Stimulated activated CD4-positive, alpha-beta T cell treated with anti-CD3 and anti-CD28 coated beads, Interleukin-12 subunit alpha, Interleukin-12 subunit beta, amount 100 ng/mL, for 48 hours (primary cell): ENCODE measurements at places on chromosomes 3 and 15.

- DNase-seq, result no peak
These were observed 86.7 kb upstream of the ZBED2 start for GRCh38 chr3:111681661-111682426.

DNA sequence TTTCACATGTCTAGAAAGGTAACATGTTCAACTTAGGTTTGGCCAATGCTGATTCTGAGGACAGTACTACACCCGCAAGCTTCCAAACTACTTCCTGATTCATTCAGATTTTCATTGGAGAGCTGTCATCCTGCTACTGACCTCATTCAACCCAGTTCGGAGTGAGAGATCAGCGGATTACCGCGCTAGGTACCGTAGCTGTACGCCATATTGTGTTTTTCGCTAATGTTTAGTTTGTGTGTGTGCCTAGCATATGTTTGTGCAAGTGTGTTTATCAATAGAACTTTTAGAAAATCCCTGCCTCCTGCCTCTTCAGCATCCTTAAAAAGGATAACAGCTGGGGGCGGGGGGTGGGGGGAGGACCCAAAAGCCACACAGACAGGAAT lies 1.1 kb downstream of the ZBTB20 start:
- DNase-seq, result peak; percentile 25

DNA sequence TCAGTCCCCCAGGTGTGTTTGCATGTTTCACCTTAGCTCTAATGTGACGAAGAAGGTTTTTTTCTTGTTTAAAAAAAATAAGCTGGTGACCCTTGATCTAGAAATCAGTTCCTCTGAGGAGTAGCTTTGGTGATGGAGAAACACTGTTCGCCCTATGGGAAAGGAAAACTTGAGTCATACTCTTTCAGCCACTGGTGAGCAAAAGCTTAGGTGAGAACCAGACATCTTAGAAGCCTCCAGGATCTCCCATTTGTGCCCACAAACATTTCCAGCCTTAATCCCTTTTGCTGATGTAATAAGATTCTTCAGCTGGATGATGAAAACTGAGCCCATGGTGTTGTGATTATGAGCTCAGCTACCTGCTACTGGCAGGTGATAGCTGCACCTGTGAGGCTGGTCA lies 37.8 kb downstream of the SLC27A2 start:
- DNase-seq, result no peak

- peak; percentile 95 for DNase-seq
These were observed 903 bp downstream of the SLC25A38 start for GRCh38 chr3:39383881-39384664.

DNA sequence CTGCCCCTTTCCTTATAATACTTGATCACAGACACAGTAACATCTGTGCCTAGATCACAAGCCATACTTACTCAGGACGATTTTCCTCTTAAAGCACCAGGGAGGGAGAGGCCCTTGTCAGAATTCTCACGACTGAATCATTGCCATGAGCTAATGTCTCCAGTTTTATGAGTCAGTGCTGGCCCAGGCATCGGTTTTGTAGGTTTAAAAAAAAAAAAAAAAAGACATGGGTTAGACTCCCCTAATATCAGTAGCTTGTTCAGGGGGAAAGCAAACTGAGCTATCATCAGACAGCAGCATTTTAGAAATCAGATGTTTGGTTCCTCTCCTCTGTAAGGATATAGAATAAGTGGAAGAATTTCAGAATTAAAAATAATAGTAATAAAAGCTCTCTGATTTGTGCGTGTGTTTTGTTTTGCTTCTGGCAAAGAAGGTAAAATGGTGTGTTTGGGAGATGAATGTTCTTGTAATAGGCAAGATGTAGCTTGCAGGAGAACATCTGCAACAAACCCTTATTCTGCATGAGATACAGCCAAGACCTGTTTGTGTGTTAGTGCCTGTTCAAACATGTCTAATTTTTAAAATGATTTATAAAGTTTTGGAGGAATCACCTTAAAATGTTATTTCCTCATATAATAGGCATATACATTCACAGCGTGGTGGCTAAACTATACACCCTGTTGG lies 193.6 kb downstream of the TP63 start:
- no peak for DNase-seq

- DNase-seq, result no peak
These were observed 21.3 kb downstream of the MEGF11 start for GRCh38 chr15:66232267-66232625.

DNA sequence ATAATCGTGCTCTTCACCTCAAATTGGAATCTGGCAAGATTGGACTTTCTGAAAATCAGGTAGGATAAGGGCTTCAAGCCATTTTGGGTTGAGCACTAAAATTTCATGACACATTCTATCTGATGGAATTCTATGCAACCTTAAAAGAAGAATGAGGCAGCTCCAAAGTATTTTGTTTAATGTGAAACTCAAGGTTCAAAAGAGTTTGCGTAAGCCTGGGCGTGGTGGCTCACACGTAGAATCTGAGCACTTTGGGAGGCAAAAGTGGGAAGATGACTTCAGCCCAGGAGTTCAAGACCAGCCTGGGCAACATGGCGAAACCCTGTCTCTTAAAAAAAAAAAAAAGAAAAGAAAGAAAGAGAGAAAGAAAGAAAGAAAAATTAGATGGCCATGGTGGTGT lies 3.6 kb upstream of the PLA1A start:
- no peak for DNase-seq

GRCh38 chr15:91678003-91678402 lies 175.5 kb upstream of the SLCO3A1 start:
- no peak for DNase-seq

GRCh38 chr3:38649500-38650247 lies at the start of gene SCN5A:
Gene SCN5A, minus strand, starts transcription at chr3:38649687. Its CDS starts 16,380 bp downstream, at chr3:38633307.
- peak; percentile 40 for DNase-seq

- no peak for DNase-seq
These were observed 293.5 kb downstream of the KBTBD8 start for GRCh38 chr3:67291287-67292252.

DNA sequence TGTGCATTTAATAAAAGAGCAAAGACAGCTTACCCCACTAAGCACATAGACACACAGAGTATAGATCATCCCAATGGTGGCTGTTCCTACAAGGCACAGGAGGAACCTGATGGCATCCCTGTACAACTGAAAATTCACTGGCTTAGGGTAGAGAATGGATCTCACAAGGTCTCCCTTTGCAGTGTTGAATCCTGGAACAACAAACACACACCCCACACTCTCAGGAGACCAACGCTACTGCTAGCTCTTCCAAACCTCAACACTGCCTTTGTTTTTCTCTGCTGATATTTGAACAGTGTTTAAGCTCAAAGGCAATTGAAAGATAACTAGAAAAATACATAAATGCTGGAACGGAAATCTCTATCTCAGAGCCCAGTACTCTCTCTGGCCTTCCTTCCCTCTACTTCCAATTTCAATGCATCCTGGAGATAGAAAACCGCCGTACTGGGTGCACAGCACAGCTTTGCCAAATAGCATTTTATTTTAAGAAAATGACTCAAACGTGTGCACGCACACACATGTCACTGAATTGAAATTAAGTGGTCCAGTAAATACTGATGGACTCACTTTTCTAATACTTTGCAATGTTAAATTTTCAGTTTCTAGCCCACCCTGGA lies 87.5 kb upstream of the ATP13A5 start:
- no peak for DNase-seq

DNA sequence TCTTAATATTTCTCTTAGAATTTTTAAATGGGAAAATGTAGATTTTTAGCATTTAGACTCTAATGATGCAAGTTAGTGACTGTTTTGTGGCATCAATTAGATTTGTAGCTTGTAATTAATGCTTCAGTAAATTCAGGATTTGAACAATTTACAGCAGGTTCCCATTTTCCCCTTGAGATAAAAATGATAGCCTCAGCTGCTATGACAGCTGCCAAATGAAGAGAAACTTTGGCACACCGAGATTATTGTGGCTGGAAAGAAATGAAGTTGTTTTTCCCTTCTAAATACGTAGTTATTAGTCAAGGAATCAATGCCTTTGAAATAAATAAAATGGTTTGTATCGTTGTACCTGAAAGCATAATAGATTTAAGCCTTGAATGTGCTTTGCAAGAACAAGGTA lies 206.4 kb upstream of the P2RY1 start:
- DNase-seq, result no peak

GRCh38 chr15:58604455-58604923 lies 145.0 kb downstream of the ADAM10 start:
- DNase-seq, result no peak

DNA sequence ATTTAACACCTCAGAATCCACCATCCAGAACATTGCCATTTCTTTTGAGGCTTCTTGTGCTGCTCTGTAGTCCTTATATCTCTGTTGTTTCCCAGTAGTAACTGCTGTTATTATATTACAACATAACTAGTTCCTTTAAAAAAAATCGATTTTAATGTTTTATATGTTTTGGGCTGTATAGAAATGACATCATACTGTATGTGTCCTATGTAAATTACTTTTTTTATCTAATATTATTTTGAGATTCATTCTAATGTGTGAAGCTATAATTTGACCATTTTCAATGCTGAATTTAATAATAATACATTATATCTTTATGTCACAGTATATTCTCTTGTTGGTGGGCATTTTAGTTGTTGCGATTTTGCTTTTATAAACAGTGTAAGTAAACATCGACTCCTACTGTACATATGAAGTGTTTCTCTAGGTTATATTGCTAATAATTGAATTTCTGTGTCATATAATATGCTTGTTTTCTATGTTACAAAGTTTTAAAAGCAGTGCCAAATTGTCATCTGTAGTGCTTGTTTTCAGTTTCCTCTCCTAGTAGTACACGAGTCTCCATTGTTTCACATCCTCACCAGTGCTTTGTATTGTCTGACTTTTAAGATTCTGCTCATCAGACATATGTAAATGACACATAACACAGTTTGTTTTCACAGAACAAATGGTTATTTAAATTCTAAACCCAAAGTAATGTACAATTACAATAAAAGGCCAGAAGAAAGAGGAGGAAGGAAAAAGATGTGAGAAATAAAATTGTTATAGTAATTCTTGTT lies 172.0 kb upstream of the LRRFIP2 start:
- DNase-seq, result no peak

DNA sequence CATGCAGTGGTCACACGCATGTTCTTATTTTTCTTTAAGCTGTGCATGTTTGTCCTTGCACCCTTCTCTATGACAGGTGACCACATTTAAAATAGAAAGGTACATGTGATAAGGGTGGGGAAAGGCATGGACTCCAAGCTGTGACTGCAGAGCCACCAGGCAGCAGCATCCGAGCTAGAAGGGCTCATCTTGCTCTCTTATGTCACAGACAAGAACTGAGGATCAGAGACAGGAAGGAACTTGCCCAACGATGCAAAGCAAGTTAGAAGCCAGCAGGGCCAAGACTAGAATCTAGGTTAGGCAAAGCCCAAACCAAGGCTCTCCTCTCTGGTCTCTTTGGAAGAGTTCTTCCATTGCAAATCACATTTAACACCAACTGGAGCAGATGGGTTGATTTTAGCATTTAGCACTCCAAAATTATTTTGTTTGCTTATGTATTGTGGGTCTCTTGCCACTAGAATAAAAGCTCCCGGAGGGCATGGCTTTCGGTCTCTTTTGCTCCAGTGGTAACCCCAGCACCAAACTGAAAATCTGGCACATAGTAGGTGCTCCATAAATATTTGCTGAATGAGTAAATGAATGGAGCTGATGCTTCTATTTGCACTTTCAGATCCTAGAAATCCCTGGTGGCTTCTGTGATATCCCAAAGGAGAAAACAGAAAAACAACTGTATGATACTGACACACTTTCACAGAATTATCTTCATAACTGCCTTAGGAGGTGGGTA lies 84.3 kb downstream of the IQSEC1 start:
- no peak for DNase-seq
